ENCODE measurements at places on chromosomes 6 and 20.

GRCh38 chr6:44329858-44330257, 12.6 kb upstream of the SPATS1 start:
- no peak for DNase-seq

GRCh38 chr6:91088515-91088914, 501.6 kb upstream of the MAP3K7 start:
- no peak for DNase-seq

DNA sequence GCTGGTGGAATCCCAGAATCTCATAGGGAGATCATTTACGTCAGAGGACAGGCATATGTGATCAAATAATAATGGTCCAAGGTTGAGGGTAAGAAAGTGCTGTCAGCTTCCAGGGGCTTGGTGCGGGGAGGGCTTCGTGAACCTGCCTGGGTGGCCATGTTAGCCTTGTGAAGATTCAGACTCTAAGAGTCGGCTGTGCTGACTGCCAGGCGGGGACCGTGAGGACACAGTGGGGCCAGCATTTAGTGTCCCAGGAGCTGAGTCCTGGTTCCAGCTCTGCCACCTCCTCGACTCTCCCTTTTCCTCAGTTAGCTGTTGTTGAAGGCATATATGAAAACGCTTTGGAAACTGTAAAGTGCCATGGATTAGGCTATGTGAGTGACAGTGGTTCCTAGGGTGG, 33.5 kb downstream of the VSTM2L start:
- DNase-seq: no peak

GRCh38 chr20:53660947-53661381, 67.3 kb upstream of the ZNF217 start:
- no peak for DNase-seq

GRCh38 chr6:119036081-119036480, 42.4 kb downstream of the FAM184A start:
- no peak for DNase-seq

DNA sequence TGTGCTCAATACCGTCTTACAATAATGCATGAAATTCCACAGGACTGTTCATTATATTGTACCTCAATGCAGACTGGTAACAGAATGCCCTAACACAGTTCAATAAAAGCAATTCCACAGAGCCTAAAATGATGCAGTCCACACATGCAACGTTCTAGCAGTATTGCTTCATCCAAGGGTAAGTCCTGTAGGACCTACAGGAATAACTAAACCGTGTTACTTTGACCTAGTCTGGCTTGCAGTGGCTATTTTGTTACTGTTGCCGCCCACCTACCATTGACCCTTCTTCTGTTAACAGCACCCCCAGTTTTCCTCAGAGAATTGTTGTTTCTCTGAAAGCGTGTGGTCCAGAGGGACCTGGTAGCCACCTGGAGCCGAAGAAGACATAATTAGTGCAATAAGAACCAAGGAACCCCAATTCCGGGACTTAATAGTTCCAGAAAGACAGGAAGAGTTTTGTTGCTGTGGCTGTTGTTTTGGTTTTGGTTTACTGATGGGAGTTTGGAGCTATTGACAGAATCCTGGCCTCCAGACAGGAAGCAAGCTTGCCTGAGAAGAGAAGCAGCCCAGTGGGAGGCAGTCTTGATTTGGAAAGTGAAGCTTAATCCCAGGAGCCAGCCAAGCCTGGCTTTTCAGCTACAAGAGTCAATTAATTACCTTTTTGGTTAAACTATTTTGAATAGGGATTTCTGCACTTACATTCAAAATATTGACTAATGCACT, 91.3 kb downstream of the FRK start:
- DNase-seq: no peak

- DNase-seq: no peak
These were observed 17.2 kb downstream of the GNAS start for GRCh38 chr20:58869662-58870227.
